ENCODE measurements at places on chromosomes 11 and 22.

DNA sequence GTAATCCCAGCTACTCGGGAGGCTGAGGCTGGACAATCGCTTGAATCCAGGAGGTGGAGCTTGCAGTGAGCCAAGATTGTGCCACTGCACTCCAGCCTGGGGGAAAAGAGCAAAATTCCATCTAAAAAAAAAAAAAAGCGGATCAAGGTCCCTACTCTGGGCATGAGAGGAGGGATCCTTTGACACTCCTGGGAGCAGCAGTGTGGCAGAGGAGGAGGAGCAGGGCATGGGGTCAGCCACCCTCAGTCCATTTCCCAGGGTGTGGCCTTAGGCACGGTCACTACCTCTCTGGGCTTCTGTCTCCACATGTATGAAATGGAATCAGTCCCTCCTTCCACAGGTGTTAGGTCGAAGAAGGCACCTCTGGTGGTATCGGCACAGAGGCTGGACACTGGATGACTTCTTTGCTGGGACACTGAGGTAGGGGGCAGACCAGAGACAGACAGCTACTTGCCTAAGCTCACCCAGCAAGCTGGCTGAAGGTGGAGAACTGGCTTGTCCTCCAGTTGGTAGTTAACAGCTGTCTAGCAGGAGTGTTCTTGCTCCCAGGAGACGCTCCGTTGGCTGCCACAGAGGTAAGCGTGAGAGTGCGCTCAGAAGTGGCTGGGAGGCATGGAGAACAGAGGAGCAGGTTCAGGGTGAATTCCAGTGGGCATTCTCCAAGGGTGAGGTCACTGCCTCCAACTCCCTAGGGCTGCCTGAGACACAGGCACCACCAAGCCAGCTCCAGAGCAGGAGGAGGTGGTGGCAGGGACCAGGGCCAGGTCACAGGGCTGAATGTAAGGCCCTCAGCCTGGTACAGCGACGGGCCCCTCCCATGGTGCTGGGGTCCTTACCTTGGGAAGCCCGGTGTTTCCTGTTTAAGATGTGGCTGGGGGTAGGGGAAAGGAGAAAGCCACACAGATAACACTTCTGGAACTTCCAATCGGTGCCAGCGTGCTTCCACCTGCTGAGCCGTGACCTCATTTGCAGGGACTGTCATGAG lies 19.5 kb downstream of the TXN2 start:
- no peak for DNase-seq

DNA sequence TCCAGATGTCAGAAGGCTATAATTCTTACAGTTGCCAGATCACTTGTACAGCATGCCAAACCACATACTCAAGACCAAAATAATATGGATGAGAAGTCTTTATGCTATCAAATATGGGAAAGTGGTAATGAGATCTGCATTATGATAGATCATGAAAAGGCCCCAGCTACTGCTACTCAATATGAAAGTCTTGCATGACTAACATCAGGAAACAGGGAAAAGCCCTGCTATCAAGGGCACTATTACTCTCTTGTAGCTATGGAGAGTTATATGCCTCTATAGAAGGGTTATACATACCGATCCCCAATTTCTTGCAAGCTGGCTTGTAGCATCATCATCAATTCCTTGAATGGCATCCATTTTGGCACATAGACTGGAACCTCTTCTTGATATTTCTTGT lies 30.2 kb upstream of the TMPRSS5 start:
- no peak for DNase-seq

GRCh38 chr11:76598426-76598839 lies 72.1 kb downstream of the LRRC32 start:
- DNase-seq: peak; percentile 4

GRCh38 chr22:30647536-30647935 lies 12.0 kb downstream of the SLC35E4 start:
- DNase-seq: no peak

DNA sequence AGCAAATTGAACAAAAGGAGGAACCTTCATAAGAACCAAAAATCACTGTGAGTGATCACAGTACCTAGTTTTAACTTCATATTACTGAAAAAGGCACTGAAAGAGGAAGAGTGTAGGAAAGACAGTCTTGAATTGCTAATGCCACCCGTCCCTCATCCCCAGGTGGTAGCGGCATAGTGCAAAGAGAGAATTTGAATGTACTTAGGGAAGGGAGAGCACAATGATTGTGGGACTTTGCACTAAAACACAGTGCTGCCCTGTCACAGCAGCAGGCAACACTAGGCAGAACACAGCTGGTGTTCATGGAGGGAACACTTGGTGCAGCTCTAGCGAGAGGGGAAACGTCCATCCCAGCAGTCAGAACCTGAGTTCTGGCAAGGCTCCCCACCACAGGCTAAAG lies 716.3 kb upstream of the ANO5 start:
- no peak for DNase-seq

- no peak for DNase-seq
Observed at GRCh38 chr11:69071956-69072355, 23.2 kb downstream of the TPCN2 start.

DNA sequence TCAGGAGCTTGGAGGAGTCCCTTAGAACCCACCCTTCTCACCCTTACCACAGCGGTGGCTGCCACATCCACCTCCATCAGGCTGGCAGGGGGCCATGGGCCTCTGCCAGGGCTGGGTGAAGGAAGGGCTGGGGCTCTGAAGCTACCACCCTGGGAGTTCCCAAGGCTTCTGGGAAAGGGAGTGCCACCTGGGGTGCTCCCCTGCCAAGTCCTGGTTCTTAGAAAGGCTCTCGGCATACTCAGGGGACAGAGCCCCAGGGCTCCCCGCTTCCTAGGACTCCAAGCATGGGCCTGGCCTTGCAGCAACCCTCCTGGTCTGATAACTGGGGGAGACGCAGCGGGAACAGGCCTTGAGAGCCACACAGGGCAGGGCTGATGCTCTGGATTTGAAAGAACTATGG lies 438 bp upstream of the PLA2G3 start:
- DNase-seq: no peak

DNA sequence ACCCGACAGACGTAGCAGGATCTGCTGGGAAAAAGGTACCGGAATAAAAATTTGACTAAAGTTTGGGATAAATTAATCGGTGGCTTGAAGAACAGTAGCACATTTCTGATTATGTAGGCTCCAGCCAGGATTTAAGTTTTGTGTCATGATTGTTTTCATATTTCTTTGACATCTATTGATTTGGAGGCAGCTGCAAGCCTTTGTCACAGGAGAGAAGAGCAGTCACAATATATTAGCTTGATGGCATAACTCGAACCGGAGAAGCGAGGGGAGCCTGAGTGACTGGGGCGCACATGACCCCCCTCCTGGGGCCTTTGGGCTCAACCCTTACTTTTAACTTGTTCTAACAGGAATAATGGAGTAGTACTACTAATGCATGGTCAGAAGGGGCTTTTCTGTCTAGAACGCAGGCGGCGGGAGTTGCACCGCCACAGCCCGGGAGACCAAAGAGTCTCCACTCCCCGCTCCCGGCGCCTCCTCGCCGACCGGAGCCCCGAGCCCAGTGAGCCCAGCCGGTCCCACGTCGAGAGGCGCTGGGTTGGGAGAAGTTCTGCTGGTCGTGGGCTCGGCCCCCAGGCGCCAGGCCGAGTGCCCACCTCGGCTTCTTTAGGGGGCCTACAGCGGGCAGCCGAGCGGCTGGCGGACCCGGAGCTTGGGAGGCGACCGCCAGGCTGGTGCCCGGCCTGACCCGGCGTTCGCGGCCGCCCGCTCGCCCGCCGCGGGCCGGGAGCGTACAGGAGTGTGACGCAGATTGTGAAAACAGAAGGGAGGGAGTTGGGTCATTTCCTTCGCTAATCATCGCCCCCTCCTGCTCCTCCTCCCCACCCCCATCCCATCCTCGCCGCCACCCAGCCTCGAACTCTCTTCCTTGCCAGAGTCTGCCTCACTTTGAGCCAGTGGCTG lies 15.7 kb upstream of the PAX6 start:
- DNase-seq: no peak

DNA sequence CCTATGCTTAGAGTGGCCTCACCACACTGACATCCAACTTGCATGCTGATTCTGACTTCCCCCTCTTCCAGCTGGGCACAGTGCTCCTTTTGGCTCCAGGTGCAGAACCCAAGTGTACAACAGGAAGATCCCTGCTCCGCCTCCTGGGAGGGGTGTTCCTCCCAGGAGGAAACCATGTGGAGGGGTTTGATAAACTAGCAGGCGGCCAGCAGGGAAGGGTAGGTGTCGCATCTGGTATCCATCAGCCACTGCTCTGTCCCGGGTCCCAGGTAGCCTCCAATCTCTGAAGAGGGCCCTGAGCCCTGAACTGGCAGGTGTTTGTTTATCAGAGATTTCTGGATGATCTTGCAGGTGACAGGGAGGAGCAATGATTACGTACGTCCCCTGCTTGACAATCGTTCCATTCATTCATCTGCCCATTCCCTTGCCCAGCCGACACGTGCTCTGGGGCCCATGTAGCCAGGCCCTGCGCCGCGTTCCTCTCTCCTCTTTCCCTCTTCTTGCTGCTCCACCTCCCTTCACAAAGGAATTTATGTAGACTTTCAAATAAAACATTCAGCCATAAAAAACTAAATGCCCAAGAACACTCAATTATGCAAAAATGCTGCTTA lies 41.2 kb upstream of the MICAL2 start:
- DNase-seq: no peak

DNA sequence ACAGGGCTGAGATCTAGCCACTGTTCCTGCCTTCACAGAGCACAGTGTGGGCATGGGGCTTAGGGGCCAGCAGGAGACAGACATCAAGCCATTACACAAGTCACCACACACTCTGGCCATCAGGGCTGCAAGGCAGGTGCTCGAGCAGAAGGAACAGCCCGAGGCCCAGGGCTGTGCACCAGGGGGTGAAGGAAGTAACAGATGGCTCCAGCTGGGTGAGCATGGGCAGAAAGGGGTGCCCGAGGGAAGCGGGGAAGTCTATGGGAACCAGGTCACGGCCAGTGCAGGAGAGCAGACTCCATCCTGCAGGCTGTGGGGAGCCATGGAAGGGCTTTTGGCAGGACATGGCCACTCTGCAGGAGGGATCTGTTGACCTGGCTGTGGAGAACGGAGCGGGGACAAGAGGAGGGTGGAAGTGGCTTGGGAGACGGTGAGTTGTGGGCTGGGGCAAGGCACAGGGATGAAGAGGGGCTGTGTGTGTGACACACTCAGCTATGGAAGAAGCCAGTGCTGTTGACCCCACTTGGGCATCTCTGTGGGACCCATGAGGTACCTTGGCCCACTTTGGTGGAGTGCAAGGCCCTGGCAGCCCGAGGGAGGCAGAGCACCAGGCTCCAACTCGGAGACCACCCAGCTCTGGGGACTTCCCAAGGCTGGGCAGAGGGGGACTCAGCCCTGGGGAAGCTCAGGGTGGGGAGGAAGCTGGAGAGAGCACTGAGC lies 3.6 kb downstream of the C11orf68 start:
- DNase-seq: no peak

GRCh38 chr11:33329705-33330329 lies 72.6 kb downstream of the HIPK3 start:
- peak; percentile 56 for DNase-seq

DNA sequence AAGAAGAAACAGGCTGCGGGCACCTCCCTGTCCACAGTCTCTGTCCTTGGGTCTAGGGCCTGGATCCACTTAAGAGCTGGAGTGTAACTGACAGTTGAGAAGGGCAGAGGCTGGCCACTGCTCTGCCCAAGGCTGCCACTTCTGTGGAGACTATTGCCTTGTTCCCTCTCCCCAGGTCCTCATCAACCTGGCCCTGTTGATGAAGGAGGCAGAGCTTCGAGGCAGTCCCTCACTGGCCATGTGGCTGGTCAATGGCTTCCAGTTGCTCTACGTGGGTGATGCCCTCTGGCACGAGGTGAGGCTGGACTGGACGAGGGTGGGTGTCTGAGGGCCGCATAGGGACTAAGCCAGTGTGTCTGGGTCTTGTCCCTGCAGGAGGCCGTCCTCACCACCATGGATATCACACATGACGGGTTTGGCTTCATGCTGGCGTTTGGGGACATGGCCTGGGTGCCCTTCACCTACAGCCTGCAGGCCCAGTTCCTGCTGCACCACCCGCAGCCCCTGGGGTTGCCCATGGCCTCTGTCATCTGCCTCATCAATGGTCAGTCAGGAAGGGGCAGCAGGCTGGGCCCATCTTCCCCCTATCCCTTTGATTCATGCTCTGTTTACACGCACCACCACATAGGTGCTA lies 2.8 kb downstream of the ZNHIT2 start:
- DNase-seq: no peak

DNA sequence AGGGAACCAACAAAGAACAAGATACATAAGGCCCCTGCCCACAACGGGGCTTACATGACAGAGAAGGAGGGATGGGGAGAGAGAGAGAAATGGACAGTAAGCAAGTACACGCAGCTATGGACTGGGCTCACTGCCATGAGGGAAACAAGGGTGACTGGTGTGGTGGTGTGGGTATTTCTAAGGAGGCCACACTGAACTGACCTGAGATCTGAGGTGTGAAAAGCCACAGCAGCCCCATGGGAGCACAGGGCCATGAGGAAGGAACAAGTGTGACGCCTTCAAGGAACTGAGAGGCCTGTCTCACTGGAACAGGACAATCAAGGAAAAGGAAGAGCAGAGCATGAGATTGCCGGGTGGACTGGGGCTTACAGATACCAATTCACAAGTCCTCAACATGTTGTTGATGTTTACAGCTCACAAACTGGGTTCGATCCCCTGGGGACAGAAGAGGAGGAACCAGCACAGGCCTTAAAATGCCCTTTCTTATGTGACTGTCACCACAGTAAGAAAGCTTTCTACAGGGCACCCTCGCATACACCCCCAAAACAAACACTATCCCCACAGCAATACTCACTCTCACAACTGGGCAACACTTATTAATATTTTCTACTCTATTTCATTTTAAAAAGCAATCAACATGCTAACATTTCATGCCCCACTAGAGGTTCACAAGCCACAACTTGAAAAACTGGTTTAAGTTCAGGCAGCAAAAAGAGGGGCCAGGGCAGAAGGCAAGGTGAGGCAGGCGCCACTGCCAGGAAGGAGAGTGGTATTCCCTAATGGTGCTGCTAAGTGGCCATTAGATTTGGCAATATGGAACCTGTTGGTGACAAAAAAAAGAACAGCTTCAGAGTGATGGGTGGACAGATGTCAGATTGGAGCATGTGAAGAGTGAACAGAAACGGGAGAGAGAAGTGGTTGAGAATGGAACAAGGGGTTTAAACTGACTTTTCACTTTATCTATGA lies 39.1 kb downstream of the TCIRG1 start:
- DNase-seq: no peak

GRCh38 chr11:86548271-86548917 lies 124.0 kb downstream of the ME3 start:
- no peak for DNase-seq
